ENCODE measurements at places on chromosomes 3 and 15.

GRCh38 chr3:49657208-49657915 lies 16.8 kb upstream of the APEH start:
- no peak for DNase-seq

GRCh38 chr15:75449585-75450306 lies 1.7 kb downstream of the SIN3A start:
- DNase-seq, result peak; percentile 2

DNA sequence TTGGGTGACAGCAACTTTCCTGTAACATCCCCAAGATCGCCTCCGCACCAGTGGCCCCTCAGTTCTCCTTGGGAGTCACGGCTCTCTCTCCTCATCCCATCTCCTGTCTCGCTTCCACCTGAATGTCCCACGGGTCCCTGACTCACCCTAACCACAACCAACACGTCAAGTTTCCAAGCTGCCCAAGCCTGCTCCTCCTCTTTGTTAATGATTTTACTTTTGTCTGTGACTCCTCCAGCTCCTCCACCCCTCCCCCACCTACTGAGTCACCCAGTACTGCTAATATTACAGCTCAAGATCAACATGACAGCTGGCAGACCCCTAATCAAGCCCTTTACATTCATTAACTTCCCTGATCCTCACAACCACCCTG lies 39.3 kb downstream of the BDH1 start:
- no peak for DNase-seq

GRCh38 chr15:48695827-48696573 lies 50.5 kb upstream of the FBN1 start:
- no peak for DNase-seq

GRCh38 chr3:124007186-124007585 lies 15.3 kb upstream of the ROPN1 start:
- DNase-seq, result no peak

- no peak for DNase-seq
These were observed 53.7 kb downstream of the DNAJB8 start for GRCh38 chr3:128413003-128413370.
